CD4-positive, alpha-beta T cell (primary cell): ENCODE measurements at places on chromosomes 16 and 17. TPM values are rescaled to one million over a fixed set of nuclear protein-coding genes. Genes with fewer than 3 reads are reported as not detected.

CYGB gene
- not detected for total RNA-seq

NXPH3 gene
- not detected for total RNA-seq

- H3K36me3 ChIP-seq = peaks cover 40% of the 10 kb centered on the region
- DNase-seq = peak; percentile 36
- H3K4me1 ChIP-seq = peaks cover 21% of the 10 kb centered on the region
- peak overlapping the region; percentile 79 for H3K4me3 ChIP-seq
- H3K27ac ChIP-seq = peak overlapping the region; percentile 93
Observed at GRCh38 chr17:75778861-75779249, 5.8 kb upstream of the UNK start.

GRCh38 chr17:83088451-83088850 lies 9.0 kb downstream of the METRNL start:
- peaks cover 25% of the 10 kb centered on the region for H3K4me1 ChIP-seq
- H3K27me3 ChIP-seq = no peaks in the 10 kb centered on the region
- no peak overlapping the region for H3K27ac ChIP-seq
- no peaks in the 10 kb centered on the region for H3K36me3 ChIP-seq
- DNase-seq = no peak

GRCh38 chr17:50855708-50856330 lies 10.3 kb downstream of the TOB1 start:
- DNase-seq = no peak
- no peak overlapping the region for H3K4me3 ChIP-seq
- no peak overlapping the region for H3K27ac ChIP-seq
- peaks cover under 1% of the 10 kb centered on the region for H3K36me3 ChIP-seq
- H3K4me1 ChIP-seq = peaks cover 12% of the 10 kb centered on the region
